Stimulated activated CD8-positive, alpha-beta memory T cell treated with anti-CD3 and anti-CD28 coated beads, Interleukin-15, amount 100 ng/mL, for 1 hour (primary cell): ENCODE measurements at places on chromosomes 3 and 15.

DNA sequence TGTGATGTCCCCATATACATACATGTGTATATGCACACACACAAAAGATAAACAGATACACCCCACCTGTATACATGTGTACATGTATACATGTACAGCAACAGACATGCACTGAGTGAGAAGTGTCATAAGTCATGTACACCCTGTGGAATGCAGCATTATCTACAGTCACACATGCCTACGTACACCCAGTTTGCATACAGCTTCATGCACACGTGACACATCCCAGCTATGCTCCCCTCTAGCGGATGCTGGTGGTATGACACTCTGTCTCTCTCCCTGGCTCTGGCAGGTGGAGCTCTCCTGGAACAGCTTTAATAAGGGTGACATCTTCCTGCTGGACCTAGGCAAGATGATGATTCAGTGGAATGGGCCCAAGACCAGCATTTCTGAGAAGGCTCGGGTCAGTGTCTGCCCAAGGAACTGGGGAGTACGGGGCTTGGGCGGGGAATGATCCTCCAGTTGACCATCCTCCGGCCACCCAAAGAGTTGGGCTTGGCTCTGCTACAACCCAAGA, 6.3 kb downstream of the VILL start:
- DNase-seq: peak; percentile 76

DNA sequence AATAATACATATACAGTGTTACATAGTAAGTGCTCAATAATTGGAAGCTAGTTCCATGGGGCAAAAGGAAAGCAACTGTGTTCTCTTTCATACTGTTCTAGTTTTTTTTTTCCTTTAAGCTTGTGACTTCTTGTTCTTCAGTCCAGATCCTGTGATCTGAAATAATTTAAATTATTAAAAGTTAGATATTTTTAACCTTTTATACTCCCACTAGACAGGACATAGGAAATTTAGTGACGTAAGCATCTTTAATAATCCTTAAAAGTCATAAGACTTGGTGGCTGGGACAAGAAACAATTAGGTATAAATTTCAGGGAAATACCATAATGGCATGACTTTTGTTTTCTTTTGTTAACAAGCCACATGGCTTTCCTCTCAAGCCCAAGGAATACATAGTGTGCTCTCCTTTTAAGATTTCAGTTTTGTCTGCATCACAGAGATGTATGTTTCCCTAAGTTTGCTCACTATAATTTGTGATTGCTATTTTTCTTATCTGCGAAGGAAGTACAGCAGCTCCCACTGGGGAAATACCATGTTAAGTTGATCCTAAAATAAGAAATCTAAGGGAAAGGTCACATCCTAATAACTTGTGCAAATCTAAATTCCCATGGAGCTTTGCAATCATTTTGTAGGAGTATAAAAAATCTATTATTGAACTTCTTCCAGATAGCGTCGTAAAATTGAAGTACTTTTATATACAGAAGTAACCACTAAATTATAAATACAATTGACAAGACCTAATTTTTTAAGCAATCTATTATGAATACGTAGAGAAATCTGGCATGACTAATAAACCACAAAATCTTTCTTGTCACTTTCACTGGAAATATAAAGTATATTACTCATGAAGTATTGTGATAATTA, 30.1 kb downstream of the PPARG start:
- DNase-seq: no peak

DNA sequence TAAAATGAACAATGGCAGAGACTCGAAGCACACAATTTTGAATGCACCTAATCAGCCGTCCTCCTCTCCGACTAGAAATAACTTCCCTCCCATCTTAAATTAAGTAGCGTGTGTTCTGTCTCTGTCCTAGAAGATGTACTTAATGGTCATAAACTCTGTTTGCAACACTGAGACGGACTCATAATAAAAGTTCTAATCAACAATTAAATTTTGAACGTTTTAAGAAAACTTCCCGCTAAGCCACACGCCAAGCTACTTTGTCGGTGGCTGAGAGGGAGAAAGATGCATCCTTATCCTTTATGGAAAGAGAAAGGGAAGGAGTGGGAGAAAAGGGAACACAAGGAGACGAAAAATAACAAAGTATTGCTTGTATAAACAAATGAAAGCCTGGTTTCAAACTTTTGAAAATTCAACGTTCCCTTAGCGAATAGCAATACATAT, 989 bp downstream of the GNB4 start:
- no peak for DNase-seq

GRCh38 chr3:161126495-161126894, 21.3 kb upstream of the B3GALNT1 start:
- no peak for DNase-seq

GRCh38 chr3:101279162-101279561, 41.2 kb downstream of the IMPG2 start:
- DNase-seq: no peak

- DNase-seq: no peak
These were observed 800.7 kb upstream of the GRM7 start for GRCh38 chr3:6060251-6060650.

GRCh38 chr3:193826159-193826795, 233.3 kb downstream of the OPA1 start:
- no peak for DNase-seq

DNA sequence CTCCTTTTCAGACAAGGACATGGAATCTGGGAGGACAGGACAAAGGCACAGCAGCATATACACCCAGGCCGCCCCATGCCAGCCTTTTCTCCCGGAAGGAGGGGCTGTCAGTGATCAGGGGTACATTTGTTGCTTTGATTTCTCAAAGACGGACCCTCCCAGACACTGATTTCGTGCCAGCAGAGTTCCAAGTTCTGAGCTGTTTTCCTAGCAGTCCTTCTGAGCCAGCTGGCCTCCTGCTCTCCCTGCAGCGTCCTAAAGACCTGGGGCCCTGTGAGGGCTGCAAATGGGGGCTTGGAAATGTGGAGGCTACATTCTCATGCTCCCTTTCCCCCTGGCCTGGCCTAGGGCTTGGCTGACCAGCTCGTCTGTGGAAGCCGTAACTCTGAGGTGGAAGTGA, 22.3 kb downstream of the CTSH start:
- DNase-seq: no peak

DNA sequence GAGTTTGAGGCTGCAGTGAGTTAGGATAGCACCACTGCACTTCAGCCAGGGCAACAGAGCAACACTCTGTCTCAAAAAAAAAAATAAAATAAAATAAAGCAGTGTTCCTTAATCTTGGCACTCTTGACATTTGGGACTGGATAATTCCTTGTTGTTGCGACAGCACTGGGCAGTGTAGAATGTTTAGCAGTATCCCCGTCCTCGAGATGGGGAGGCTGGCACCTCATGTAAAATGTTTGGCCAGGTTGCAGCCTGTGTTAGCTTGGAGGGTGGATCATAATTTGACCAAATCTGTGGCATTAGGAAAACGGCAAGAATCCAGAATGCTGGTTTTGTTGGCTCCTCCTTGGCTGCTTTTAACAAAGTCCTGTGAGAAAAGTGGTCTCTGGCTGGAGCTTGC, 47.0 kb downstream of the ZNF445 start:
- no peak for DNase-seq

- no peak for DNase-seq
These were observed 102.3 kb upstream of the NR2E3 start for GRCh38 chr15:71708051-71708429.

GRCh38 chr3:102230057-102230456, 204.8 kb upstream of the ZPLD1 start:
- DNase-seq: no peak

DNA sequence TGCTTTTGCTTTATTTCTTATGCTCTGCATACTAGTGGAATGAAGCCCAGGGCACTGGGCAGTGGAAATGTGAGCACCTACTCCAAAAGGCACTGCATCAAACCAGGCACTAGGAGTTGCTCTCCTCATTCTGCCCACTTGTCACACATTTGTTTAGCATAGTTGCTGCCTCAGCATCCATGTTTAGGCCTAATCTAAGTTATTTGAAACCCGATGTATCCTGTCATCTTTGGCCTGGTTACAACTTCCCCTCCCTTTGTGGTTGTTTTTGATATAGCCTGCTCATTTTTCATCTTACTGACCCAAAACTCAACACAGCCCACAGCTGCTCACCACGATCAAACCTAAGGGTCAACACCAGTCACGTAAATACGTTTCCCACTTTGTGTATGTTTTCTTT, 82.2 kb upstream of the SELENOK start:
- no peak for DNase-seq

GRCh38 chr3:68239542-68239941, 585.1 kb upstream of the SUCLG2 start:
- no peak for DNase-seq

DNA sequence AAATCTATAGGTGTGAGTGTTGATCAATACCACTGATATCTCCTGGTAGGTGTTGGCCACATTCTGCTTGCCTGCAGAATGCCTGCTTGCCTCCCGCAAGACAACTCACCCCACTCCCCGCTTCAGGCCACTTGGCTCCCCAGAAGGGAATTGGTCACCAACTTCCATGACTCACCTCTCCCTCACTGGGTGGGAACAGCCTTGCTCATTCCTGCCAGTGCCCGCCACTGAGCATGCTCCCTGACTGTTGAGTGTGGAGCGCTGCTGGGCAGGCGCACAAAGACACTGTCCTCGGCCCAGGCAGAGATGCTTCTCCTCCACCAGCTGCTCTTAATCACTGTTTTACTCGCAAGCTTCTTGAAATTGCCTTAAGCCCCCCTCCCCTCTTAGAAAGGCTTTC, 57.3 kb upstream of the PPP2R3A start:
- DNase-seq: no peak

GRCh38 chr15:75100679-75101078, 77.3 kb downstream of the PPCDC start:
- no peak for DNase-seq

- DNase-seq: no peak
These were observed 63.6 kb downstream of the NIPA2 start for GRCh38 chr15:22902046-22902445.

- no peak for DNase-seq
These were observed 92.8 kb downstream of the FNDC3B start for GRCh38 chr3:172132159-172132586.

DNA sequence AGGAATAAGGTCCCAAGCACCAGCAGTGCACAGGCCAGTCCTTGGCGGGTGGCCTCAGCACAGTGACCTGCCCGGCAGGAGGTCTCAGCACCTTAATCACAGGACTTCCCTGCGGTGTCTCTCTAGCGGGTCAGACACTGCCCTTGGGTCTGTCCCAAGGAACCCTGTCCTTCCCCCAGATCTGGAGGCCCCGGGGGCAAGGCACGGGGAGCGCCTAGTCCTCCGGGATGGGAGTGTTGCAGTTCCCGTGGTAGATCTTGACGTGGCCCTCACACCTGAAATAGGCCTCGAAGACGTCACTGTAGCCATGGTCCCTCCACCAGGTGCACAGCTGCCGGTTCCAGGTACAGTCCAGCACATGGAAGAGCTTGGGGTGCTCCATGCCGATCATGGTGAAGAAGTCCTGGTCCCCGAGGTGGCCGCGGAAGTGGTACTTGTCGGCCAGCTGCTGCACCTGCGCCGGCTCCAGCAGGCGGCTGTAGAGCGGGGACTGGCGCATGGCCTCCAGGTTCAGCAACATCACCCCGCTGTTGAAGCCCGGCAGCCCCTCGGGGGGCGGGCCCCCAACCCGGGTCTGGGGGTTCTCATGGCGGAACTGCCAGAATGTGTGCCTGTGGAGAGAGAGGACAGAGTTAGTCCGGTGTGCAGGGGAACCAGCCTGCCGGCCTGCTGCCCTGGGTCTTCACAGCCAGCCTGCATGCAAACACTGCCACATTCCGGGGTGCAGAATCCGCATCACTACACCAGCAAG, 201.3 kb downstream of the XXYLT1 start:
- DNase-seq: no peak
